ENCODE measurements at places on chromosomes 11 and 22.

- DNase-seq: no peak
Observed at GRCh38 chr11:27416568-27417176, 53.7 kb upstream of the CCDC34 start.

- DNase-seq: no peak
Observed at GRCh38 chr11:113618360-113618759, 87.7 kb downstream of the TMPRSS5 start.

- DNase-seq: no peak
Observed at GRCh38 chr11:14347991-14348390, 11.0 kb downstream of the RRAS2 start.

- DNase-seq: no peak
Observed at GRCh38 chr11:95565724-95566141, 223.8 kb downstream of the FAM76B start.

GRCh38 chr22:21958360-21959273 is 6.0 kb upstream of the PPM1F start:
- no peak for DNase-seq

GRCh38 chr11:80872116-80872728 is 1431.4 kb upstream of the TENM4 start:
- no peak for DNase-seq

Data from SW 1271 (cell line).